Stomach (tissue), 19 donors: ENCODE measurements at places on chromosomes 1 and 21. TPM values are rescaled to one million over a fixed set of nuclear protein-coding genes. Genes with fewer than 3 reads are reported as not detected.

Gene HTR1D
- not detected for total RNA-seq

Gene PFKL
- 139 TPM for total RNA-seq

Gene DCST2
- not detected for total RNA-seq

Gene TENT5C
- total RNA-seq = 28.1 TPM

Gene FMOD
- total RNA-seq = 36.2 TPM
